ENCODE measurements at places on chromosomes 11 and 22.
A peak's percentile ranks its signal among the peaks of the same experiment; 100 is the strongest.

GRCh38 chr11:116272181-116272789 lies 500.5 kb downstream of the BUD13 start:
- no peak for DNase-seq

- no peak for DNase-seq
Observed at GRCh38 chr11:20518323-20518834, 81.0 kb upstream of the SLC6A5 start.

- DNase-seq = no peak
Observed at GRCh38 chr22:36921309-36922104, 8.1 kb downstream of the CSF2RB start.

DNA sequence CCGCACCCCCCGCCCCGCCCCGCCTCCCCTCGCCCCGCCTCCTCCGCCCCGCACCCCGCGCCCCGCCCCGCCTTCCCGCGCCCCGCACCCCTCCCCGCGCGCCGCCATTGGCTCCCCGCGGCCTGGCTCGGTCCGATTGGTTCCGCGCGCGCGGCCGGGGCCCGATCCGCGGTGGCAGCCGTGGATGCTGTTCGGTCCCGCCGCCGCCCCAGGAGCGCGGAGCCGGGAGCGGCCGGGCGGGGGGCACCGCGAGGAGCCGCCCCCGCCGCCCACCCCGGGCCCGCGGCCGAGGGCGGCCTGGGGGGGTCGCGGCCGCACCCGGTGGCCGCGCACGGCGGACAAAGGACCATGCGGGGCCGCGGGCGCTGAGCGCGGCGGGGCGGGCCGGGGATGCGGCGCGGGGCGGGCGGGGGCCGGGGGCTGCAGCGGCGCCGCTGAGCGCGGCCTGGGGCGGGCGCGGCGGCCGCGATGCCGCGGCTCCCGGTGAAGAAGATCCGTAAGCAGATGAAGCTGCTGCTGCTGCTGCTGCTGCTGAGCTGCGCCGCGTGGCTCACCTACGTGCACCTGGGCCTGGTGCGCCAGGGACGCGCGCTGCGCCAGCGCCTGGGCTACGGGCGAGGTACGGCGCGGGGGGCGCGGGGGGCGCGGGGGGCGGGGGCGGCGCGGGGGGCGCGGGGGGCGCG lies at the start of gene B4GALNT4:
B4GALNT4 (plus strand) TSS at position 164 of the 683 bp plus-strand sequence; CDS start at position 469, 305 bp downstream.
- DNase-seq = no peak

DNA sequence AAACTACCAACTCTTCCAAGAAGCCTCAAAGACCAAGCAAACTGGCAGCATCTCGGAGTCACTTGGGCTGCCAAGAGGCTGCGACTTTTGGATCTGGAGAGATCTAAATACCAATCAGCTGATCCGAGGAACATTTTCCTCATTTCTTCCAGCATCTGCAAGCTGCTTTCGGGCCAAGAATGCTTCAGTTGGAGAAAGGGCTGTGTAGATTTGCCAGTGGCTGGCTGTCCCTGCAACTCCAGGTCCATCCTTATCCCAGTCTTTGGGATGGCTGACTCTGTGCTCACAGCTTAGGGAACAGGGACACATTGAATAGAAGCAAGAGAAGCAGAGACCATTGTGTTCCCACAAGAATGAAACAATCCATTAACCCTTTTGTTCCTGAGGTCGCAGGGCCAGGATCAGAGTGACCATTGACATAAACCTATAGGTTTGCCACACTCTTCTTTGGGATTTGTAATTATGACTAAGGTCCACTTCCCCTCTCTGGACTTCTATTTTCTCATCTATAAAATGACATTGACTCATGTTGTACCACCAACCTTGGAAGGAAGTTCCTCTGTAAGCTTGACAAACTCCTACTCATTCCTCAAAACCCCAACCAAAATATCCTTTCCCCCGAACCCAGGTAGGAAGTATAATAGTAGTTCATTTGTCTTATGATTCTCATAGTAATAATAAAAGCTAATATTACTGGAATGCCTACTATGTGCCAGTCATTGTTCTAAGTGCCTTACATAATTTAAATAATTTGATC lies 340.8 kb downstream of the MN1 start:
- DNase-seq = no peak

DNA sequence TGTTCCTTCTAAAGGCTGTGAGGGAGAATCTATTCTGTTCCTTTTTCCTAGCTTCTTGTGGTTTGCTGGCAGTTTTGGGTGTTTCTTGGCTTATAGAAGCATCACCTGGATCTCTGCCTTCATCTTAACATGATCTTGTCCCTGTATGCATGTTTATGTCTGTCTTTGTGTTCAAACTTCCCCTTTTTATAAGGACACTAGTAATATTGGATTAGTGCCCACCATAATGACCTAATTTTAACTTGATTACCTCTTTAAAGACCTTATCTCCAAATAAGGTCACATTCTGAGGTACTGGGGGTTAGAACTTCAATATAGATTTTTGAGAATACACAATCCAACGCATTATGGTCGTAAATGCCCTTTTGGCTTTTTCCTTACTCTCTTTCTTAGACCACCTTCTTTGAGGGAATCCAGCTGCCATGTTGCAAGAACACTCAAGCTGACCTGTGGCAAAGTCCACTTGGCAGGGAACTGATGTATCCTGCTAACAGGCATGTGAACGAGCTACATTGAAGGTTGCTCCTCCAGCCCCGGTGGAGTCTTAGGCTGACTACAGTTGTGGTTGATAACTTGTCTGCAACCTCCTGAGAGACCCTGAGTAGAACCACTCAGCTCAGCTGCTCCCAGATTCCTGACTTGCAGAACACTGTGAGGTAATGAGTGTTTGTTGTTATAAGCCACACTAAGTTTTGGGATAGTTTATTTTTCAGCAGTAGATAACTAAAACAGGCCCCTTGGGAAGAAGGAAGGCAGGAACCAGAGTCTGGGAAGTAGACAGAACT lies 127.1 kb upstream of the OR9Q1 start:
- no peak for DNase-seq

GRCh38 chr11:77854838-77855237 lies 33.9 kb downstream of the AAMDC start:
- no peak for DNase-seq

DNA sequence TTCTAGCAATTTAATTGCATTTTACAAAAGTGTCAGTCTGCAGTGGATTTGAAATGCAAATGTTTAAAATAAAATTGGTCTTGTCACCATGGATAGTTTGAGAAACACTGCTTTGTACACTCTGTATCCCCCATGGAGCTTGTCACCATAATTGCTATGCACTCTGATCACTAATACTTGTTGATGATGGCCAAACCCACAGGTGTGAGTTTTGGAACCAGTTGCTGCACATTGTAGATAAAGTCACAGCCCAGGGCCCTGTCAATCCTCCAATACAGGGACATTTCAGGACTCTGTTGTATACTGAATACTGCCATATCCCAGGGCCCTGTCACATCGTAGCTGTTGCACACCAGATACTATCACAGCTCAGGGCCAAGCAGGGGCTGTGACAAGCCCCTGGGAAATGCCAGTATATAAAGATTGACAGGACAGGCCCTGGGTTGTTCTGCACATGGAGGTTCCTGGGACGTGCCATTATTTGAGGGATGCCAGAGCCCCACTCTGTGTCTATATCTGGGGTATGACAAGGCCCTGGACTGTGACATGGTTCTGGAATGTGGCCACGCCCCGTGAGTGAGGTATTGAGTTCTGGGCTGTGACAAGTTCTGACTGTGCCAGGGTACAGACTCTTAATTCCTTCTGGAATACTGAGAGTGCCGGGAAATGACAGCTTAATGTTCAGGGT lies 27.9 kb upstream of the SMPD1 start:
- no peak for DNase-seq

GRCh38 chr11:17273668-17274282 lies 2.8 kb upstream of the NUCB2 start:
- no peak for DNase-seq

- DNase-seq = no peak
Observed at GRCh38 chr22:45101515-45102227, 62.1 kb upstream of the NUP50 start.

- DNase-seq = peak; percentile 58
Observed at GRCh38 chr22:30922151-30922611, 46.4 kb downstream of the MORC2 start.

DNA sequence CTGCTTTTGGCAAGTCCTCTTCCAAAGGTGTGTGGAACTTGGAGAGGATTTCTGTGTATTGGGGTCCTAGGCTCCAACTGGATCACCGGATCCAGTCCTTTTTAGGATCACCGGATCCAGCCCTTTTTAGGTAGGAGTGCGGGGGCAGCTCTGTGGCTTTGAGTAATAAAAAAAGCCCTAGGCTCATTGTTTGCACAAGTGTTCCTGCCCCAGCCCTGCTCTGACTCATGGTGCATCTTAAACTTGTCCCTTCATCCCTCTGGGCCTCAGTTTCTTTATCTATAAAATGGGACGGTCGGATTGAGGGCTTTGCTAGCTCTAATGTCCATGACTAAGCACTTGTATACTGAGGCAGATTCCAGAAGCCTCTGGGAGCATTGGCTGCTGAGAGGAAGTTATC lies 22.7 kb upstream of the CD44 start:
- DNase-seq = no peak

GRCh38 chr22:41092847-41093411 lies 537 bp downstream of the EP300 start:
- DNase-seq = no peak

GRCh38 chr11:27412192-27412691 lies 49.2 kb upstream of the CCDC34 start:
- no peak for DNase-seq

GRCh38 chr11:31500560-31500959 lies 8.9 kb downstream of the IMMP1L start:
- DNase-seq = no peak

DNA sequence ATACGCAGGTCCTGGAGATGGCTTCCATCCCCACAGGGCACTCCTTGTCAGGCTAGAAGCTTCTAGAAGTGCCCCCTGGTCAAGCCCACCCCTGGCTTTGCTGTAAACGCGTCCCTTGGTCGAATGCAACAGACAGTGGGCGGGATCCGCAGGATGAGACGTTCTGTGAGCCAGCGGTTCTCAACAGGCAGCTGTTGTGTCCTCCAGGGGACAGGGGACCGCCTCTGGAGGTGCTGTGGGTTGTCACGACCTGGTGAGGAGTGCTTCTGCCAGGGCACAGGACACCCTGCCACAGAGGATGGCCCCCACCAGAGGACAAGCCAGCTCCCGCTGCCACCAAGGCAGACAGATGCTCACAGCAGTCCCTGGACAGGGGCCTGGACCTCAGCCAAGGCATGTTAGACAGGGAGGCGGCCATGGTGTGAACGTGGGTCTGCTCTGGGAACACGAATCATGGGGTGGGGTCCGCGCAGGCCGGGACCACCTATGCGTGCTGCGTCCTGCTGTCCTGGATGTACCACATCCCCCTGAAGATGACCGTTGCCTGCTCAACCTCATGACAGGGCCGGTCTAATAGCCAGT lies 11.7 kb downstream of the CRELD2 start:
- no peak for DNase-seq

GRCh38 chr11:69669486-69669885 lies 5.7 kb downstream of the LTO1 start:
- DNase-seq = no peak

GRCh38 chr11:61916737-61917333 lies 531 bp downstream of the RAB3IL1 start:
- no peak for DNase-seq

- DNase-seq = peak; percentile 60
Observed at GRCh38 chr11:62786318-62787004, 741 bp upstream of the TMEM179B start.

- DNase-seq = no peak
Observed at GRCh38 chr11:20045098-20045688, 115.1 kb downstream of the DBX1 start.

DNA sequence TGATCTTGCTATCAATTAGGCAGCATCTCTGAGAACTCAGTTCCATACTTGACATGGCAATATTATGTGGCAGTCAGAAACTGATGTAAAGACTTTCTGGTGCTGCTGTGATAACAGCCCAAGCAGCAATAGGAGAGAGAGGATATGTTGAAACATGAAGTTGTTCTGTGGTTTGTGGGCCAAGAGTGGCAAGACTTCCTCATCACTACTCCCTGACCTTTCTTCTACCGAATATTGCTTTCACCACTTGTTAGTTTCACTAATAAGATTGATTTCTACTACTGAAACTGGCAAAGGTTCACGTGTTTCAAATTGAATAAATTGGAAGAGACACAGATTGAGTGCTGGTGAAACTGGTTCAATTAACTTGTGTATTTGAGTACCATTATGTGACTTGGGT lies 852.6 kb upstream of the RAG2 start:
- DNase-seq = no peak

- no peak for DNase-seq
Observed at GRCh38 chr11:10305964-10306918, 1.4 kb downstream of the ADM start.

GRCh38 chr11:84061726-84062125 lies 775.6 kb upstream of the CCDC90B start:
- DNase-seq = no peak

- no peak for DNase-seq
Observed at GRCh38 chr11:32613500-32614151, 30.0 kb downstream of the EIF3M start.

DNA sequence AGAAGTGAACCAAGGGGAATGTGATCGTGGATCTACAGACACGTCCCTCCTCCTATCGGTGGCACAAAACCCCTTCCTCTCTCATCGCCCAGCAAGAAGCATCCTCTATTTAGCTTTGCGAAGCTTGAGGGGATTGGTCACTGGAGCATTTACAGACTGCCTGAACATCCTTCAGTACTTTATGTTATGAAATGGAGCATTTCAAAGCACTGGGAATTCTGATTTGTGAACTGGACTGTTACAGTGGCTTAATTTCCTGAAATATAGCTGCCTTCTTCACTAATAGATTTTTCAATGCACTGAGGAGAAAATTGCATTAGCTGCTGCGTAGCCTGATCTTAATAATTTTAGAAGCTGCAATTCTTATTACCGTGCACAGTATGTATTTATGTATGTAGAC lies 344.5 kb downstream of the LARGE1 start:
- DNase-seq = no peak

DNA sequence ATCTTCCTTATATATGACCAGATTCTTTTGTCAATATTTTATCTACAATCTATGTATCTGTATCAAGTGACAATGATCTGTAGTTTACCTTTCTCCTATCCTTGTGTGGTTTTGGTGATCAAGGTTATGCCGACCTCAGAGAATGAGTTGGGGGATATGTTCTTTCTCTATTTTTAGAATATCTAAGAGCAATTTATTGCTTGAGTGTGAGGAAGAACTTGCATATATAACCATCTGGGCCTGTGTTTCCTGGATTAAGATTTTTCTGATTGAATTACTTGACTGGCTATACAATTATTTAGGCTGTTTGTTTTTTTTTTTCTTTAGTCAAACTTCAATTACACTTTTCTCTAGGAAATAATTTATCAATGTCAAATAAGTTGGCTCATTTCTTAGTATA lies 14.0 kb upstream of the C22orf39 start:
- no peak for DNase-seq

GRCh38 chr11:49995565-49995964 lies 13.2 kb upstream of the OR4C12 start:
- no peak for DNase-seq

- DNase-seq = no peak
Observed at GRCh38 chr11:6733326-6734275, 38.2 kb downstream of the OR2AG2 start.

DNA sequence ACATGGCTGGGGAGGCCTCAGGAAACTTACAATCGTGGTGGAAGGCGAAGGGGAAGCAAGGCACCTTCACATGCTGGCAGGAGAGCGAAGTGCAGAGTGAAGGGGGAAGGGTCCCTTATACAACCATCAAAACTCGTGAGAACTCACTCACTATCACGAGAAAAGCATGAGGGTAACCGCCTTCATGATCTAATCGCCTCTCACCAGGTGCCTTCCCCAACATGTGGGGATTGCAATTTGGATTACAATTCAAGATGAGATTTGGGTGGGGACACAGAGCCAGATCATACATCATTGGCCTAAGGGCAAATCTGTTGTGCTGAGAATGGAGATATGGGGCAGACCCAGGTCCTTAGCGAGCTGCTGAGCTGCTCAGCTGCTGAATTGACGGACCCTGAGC lies 13.1 kb downstream of the C1QTNF6 start:
- no peak for DNase-seq

All from stimulated activated CD4-positive, alpha-beta T cell treated with anti-CD3 and anti-CD28 coated beads, Interleukin-1b, Interleukin-23, amount 100 ng/mL, for 1 hour (primary cell).